HCT116 (cell line): ENCODE measurements at places on chromosomes 4 and X.

DNA sequence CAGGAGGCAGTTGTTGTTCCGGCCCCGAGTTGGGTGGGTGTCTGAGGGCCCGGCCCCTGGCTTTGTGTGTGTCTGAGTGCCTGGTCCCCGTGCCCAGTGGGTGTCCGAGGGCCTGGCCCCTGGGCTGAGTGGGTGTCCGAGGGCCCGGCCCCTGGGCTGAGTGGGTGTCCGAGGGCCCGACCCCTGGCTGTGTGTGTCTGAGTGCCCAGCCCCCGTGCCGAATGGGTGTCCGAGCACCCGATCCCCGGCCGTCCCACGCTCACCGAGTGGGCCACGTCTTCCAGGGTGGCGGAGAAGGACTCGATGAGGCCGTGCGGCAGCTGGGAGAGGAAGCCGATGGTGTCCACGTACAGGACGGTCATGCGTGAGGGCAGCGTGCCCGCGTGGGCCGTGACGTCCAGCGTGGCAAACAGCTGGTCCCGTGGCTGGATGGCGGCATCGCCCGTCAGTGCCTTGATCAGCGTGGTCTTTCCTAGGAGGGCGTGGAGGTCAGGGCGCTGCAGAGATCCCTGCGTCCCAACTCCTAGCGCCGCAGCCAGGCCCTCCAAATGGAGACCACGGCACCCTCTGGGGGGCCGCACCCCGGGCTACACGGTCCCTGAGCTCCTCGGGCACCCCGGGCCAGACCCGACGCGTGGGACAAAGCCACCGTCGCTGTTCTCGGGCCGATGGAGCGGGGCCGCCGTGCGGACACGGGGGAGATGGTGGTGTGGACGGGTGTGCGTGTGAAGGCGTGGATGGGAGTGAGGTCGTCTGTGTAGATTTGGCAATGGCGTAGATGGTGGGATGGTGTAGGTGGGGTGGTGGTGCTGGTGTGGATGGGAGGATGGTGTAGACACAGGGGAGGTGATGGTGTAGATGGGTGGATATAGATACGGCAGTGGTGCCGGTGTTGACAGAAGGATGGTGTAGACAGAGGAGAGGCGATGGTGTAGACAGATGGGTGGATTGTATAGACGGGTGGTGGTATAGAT, 7.2 kb downstream of the GTPBP6 start:
- DNase-seq: no peak

GRCh38 chr4:121900132-121900983, 30.1 kb upstream of the BBS7 start:
- peak; percentile 56 for DNase-seq

GRCh38 chr4:105236916-105237311, 90.2 kb downstream of the TET2 start:
- DNase-seq: no peak

GRCh38 chr4:1412376-1413203, 6.3 kb upstream of the NKX1-1 start:
- DNase-seq: no peak

DNA sequence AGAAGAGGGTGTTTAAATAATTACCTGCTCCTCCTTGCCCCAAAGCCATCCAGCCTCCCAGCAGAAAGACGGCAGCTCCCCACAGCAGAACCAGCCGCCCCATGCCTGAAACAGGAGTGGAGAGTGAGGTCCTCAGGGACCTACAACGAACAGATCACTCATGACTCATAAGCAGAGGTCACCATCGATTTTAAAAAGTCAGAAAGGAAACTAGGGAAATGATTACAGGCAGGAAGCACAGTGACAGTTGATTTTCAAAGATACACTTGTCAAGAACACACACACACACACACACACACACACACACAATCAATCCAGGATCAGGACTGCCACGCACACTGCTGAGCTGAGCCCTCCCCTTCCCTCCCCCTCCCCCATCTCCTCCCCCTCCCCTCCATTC, at the start of gene CRLF2:
Gene CRLF2 (minus strand): TSS at position 118 of the 400 bp plus-strand sequence. CDS start 15 bp downstream, at position 103.
- peak; percentile 45 for DNase-seq

DNA sequence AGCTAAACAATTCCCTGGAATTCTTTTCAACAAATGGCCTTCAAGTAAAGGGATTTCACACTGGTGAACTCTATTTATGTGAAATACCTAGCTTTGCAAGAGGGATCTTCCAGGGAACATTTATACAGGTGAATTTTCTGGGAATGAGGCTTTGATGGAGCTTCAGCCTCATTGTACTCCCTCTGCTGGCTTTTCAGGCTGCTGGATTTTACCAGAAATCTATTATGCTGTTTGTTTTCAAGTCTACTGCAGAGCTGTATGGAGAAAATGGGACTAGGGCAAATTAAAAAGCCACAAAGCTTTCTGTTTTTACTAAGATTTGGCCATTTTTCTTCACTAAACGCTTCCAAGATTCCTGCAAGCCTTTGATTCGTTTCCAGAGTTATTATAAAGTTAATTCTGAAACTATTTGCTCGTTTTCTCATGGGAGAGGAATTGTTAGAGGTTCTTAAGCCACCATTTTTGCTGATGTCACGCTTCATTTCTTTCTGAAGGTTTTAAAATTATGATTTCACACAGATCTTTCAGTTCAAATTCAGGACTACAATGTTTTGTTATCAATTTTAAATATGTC, 31.6 kb downstream of the KDM6A start:
- DNase-seq: no peak

GRCh38 chrX:39688576-39689375, 409.0 kb downstream of the BCOR start:
- DNase-seq: no peak

DNA sequence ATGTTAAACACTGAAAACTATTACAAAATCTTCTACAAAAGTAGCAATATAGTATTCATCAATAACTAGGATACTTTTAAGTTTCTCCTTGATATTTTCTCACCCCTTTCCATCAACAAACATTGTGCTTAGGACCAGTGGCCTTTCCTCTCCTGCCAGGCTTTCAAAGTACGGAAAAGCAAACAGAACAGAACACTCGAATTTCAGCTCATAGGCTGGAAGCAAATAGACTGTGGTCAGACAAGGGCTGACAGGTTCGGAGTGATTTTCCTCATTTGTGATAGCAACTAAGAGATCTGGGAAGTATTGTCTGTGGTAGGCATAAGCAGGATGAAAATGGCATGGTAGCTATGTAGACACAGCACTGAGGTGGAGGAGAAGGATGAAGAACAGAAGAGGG, 68.6 kb upstream of the SORBS2 start:
- DNase-seq: no peak

DNA sequence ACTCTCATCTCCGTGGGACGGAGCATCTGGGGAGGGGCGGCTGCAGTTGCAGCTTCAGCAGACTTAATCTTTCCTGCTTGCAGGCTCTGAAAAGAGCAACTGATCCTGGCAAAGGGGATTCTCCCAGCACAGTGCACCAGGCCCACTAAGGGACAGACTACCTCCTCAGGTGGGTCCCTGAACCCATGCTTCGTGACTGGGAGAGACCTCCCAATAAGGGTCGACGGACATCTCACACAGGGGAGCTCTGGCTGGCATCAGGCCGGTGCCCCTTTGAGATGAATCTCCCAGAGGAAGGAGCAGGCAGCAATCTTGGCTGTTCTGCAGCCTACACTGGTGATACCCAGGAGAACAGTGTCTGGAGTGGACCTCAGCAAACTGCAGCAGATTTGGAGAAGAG, 303.3 kb upstream of the FGF16 start:
- no peak for DNase-seq

DNA sequence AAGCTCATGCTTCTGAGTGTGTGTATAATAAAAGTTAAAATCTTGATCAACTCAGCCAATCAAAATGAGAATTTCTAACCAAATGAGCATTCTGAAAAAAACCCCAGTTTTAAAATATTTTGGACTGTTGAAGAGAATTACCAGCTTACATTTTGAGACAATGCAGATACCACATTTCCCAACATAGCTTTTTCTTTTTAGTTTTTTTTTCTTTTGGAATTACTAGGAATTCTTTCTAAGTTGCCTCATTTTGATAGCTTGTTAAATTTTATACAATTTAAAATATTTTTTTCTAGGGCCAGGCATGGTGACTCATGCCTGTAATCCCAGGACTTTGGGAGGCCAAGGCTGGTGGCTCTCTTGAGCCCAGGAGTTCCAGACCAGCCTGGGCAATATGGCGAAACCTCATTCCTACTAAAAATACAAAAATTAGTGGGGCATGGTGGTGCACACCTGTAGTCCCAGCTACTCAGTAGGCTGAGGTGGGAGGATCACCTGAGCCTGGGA, 2.2 kb downstream of the RP2 start:
- DNase-seq: no peak

DNA sequence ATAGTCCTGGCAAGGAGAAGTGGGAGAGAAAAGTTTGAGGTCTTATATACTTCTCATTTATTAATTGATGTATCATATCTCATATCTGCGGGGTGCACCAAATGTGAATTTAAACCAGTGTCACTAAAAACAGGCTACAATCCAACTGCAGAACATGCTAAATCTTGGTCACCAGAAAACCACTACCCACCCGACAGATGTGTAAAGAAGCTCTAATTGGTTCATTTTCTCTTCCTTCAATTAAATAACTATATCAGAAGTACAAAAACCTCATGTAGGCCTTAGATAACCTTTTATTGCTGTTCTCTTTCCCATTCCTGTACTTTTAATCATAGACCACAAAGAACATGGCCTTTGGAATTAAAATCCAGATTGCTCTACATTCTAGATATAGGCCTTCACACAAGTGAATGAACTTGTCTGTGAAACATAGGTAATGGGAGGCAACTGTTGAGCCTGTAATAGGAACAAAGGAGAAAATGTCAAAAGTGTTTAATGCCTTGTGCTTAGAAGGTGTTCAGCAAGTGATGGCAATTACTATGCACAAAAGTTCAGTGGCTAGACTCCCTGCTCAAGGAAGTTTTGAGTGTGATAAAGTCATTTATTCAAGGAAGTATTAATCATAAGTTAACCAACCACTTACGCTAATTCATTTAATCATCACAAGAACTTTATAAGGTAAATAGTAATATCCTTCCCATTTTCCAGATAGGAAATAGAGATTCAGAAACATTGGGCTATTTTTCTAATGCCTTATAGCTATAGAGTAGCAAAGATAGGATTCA, 425.6 kb downstream of the INPP4B start:
- DNase-seq: no peak

- DNase-seq: no peak
These were observed 114.9 kb downstream of the VSIG4 start for GRCh38 chrX:65925005-65925404.

- DNase-seq: no peak
These were observed 482.9 kb upstream of the BOD1L1 start for GRCh38 chr4:14110407-14110806.
